ENCODE measurements at places on chromosomes 3 and 15.
A peak's percentile ranks its signal among the peaks of the same experiment; 100 is the strongest.

GRCh38 chr15:58852347-58852746, 81.1 kb downstream of the SLTM start:
- DNase-seq, result peak; percentile 48

DNA sequence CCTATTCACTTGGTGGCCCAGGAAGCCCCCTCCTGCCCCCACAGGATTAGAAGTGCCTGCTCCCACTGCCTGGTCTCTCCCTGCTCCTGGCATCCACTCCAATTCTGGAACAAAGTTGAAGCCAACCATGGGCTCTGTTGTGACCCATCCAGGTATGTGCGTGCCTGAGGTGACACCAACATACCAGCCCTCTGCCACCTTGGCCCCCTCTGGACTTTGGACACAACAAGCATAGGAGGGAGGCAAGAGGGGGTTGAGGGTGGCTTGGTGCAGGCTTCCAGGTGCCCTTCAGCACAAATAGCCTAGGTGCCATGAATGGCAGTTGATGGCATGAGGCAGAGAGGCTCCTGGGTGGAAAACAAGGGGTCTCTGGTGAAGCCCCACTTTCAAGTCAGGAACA, 600.9 kb downstream of the SI start:
- DNase-seq, result no peak

DNA sequence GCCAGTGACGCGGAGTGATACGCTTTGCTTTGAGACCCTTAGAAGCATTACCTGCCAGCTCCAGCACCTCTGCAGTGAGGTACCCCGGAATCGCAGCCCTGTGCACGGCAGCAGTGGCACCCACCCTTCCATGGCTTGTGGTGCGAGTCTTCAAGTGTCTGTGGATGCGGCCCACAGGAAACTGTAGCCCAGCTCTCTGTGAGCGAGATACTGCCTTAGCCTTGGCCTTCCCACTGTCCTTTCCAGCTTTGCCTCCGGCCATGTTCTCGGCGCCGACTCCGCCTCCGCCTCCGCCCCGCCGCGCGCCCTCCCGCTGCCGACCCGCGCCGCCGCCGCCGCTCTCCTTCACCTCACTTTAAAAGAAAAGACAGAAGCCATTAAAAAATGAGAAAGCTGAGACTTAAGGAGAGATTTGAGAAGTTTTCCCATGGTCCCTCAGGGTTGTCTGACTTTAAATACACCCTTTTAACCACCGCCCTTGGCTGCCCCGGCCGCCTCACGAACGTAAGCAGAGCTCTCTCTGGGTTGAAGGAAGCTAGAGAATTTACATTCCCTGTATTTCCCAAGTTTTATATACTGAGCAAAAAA, 78.5 kb upstream of the FAM174B start:
- no peak for DNase-seq

DNA sequence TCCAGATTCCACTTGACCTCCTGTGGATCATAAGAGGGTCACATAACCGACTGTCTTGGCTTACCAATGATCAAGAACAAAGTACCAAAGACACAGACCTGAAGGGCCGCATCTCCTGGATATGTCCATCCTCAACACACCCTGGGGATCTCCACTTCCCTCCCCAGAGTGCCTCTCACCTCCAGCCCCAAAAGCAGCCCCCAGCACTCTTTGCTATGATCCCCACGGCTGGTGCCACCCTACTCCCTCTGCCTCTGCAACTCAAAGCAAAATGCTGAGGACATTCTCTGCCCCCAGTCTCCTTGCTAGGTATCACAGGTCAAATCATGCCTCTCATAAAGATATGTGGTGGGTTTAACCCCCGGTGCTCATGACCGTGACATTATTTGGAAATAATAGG, 32.7 kb downstream of the SLCO2A1 start:
- DNase-seq, result no peak

- DNase-seq, result no peak
Measured at GRCh38 chr15:20340931-20341661, 200.5 kb downstream of the GOLGA6L6 start.

GRCh38 chr15:62059816-62060112, 483 bp downstream of the VPS13C start:
- peak; percentile 72 for DNase-seq

- DNase-seq, result no peak
Measured at GRCh38 chr3:56248021-56248420, 220.2 kb downstream of the ERC2 start.

GRCh38 chr3:44654039-44654438, 5.5 kb downstream of the ZNF35 start:
- no peak for DNase-seq

DNA sequence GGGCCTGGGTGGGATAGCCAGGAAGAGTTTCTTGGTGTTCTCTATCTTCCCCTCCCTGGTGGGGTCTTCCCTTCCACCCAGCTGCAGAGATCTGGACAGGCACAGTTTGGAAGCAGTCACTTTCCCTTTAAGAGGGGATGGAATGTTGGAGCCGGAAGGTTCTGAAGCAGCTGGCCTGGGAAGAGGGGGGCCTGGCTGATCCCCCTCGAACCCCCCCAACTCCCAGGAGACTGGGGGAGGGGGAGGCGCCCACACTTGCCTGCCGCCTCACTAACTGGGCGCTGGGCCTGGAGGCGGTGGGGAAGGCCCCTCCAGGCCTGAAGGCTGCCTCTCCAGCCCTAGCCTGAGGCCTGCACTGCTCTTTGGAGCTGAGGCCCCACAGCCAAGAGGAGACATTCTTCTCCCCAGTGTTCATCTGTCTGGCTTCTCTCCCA, 1.4 kb downstream of the DVL3 start:
- DNase-seq, result peak; percentile 55

DNA sequence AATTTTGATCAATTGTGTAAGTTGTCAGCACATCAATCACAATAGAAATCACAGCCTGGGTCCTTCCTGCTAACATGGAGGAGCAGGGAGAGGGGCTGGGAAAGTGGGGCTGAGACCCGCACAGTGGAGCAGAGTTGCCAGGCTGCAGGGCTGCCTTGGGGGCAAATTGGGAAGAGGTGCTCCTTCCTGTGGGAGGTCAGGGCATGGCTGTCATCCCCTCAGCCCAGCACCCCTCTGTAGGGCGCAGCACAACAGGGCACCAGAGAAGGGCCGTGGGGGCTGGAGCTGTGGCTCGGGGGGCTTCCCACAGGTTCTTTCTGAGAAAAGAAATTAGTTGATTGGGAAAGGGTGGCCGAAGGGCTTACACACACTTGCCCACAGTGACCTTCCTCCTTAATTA, 126.3 kb downstream of the NSMCE3 start:
- DNase-seq, result no peak

DNA sequence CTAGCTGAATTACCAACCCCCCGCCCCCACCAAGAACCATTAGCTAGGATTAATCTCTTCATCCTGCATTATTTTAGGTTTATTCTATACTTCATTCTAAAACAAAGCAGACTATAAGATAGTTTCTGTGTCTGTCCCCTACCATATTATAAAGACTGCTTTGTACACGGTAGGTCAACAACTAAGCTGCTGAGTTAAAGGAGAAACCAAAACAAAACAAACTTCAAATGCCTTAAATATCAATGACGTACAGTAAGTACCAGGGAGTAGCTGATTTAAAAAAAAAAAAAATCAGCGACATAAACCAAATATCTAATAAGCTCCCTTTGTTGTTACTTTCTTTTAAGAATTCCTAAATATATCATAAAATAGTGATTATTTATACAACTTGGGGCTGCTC, 7.8 kb upstream of the VGLL4 start:
- no peak for DNase-seq

- DNase-seq, result peak; percentile 60
Measured at GRCh38 chr15:32643907-32644445, 2.5 kb downstream of the SCG5 start.

DNA sequence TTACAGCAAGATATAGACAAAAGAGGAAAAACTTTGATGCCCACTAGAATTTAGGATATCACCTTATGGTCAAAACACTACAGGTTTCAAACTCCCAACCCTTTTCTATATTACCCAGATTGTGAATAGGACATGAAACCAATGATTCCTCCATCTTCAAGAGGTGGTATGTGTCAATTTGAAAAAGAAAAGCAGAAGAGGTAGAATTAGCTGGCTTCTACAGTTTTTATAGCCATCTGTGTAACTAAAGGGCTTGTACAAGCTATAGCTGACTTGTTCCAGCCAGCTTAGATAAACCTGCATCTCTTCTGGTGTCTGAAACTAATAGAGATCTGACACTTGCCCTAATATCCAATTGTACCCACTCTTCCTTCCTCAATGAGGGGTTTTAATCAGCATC, 24.9 kb upstream of the HGD start:
- no peak for DNase-seq

- no peak for DNase-seq
Measured at GRCh38 chr3:149454746-149455145, 19.8 kb upstream of the TM4SF4 start.

- peak; percentile 73 for DNase-seq
Measured at GRCh38 chr3:38004415-38005075, 14.0 kb downstream of the VILL start.

GRCh38 chr3:30988769-30989168, 94.3 kb upstream of the GADL1 start:
- DNase-seq, result no peak

DNA sequence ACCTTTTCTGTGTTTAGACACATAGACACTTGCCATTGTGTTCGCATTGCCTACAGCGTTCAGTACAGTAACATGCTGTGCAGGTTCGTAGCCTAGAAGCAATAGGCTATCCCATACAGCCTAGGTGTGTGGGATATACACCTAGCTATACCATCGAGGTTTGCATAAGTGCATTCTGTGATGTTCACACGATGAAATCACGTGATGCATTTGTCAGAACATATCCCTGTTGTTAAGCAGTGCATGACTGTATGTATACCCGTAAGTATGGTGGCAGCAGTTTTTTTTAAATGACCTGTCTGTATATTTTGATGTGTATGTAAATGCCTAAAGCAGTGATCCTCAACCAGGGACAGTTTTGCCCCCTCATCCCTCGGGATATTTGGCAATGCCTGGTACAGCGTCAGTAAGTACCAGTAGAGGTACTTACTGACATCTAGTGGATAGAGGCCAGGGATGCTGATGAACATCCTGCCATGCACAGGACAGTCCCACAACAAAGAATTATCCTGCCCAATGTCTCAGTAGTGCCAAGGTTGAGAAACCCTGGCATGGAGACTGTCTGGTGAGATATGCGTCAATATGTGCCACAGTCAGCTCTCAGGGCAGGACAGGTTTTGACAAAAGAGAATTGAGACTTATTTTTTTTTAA, 129.1 kb downstream of the HCN4 start:
- DNase-seq, result peak; percentile 12

GRCh38 chr15:70321172-70321819, 223.6 kb upstream of the TLE3 start:
- DNase-seq, result no peak

DNA sequence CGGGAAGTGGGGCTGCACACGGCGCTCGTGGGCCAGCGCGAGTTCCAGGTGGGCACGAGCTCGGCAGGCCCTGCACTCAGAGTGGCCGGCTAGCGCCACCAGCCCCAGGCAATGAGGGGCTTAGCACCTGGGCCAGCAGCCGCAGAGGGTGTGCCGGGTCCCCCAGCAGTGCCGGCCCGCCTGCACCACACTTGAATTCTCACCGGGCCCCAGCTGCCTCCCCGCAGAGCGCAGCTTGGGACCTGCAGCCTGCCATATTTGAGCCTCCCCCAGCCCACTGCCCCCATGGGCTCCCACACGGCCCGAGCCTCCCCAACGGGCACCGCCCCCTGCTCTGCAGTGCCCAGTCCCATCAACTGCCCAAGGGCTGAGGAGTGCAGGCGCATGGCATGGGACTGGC, 87.5 kb downstream of the CHCHD4 start:
- no peak for DNase-seq

GRCh38 chr3:31927811-31928210, 53.3 kb downstream of the OSBPL10 start:
- no peak for DNase-seq

GRCh38 chr3:42273361-42273760, 7.4 kb upstream of the CCK start:
- no peak for DNase-seq

- DNase-seq, result no peak
Measured at GRCh38 chr3:108528459-108529252, 18.3 kb upstream of the MYH15 start.

DNA sequence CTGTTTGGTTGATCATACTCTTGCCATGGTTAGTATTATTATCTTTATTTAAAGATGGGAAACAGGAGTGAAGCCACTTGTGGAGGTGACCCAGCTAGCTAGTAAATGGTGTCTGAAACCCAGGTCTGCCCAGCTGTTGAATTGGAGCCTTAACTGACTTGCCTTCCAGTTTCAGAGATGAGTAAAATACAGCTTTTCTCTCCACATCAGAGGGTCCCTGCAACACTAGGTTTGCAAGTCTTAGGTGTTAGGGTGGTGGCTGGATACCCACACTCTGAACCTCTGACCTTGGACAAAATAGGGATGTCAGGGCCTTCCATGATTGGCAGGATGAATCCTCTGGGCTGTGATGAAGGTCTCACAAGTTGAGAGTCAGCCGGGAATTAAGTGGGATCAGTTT, 4.1 kb downstream of the FLNB start:
- no peak for DNase-seq

DNA sequence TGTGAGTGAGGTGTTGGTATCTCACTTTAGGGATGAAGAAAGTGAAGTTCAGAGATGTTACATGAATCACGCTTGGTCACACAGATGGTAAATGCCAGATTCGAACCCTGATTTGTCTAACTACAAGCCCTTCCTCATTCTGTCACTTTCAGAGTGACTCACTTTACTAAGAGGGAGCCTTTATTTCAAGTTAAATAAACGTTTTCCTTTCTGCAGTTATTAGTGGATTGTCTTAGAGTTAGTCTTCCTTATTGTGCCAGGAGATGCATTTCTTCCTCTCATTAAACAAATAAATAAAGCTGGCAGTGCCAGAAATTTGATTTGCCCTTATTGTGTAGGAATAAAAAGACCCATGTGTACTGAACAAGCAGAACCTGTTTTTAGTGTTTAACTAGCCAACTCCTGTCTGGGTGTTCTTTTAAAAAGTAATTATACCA, 162.5 kb downstream of the AKAP13 start:
- peak; percentile 11 for DNase-seq

DNA sequence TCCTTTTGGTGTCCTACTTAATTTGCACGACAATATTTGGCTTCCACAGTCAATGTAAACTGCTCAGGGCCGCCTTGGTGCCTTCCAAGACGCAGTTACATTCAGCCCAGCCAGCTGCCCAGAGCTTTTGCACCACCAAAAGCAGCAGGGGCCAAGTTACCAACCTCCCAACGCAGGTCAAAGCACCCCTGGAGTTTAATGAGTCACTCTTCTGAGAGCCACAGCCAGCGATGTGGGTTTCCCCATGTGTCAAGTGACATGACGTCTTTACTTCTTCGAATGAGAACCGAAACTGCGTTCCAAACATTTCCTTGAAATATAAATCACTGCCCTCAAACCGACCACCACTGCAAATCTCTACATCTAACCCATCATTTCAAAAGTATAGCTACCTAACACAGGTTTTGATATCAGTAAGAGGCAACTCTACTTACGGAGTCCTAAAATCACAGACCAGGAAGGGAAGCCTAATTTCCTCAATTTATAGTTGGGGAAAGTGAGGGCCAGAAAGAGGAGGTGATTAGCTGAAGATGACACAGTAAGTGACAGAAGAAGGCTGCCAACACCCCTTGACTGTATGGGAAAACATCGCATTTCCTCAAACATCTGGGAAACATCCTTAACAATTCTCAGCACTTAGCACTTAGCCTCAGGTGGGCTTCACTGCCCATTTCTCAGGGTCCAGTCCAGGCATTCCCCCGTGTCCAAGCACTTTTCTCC, 24.5 kb downstream of the MB21D2 start:
- peak; percentile 98 for DNase-seq

Data from ELR (cell line).